ENCODE measurements at places on chromosomes 3 and 15. TPM values are rescaled to one million over a fixed set of nuclear protein-coding genes. Genes with fewer than 3 reads are reported as not detected.

- peak; percentile 98 for DNase-seq
Observed at GRCh38 chr3:170869645-170870593, at the start of gene RPL22L1. RPL22L1 (minus strand) TSS chr3:170870195; CDS start chr3:170870167, 28 bp downstream.

DNA sequence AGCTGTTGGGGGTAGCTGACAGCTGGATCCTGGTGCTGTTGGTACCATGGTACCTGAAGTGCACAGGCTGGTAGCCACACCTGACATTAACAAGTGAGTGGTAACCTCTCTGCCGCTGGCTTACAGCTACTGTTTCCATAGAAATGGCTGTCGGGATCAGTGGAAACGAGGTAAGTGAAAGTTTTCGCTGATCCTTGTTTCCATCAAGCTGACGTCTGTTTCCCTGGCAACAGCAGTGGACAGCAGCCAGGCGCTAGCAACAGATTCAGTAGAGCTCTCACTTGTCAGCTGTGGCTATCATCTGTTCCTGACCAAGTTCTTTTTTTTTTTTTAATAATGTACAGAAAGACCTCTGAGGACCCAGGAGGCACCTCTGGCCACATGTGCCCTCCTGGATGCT lies 166.2 kb downstream of the CHDH start:
- DNase-seq = peak; percentile 69

The FGD5 gene
- total RNA-seq = 16.5 TPM

GRCh38 chr15:71066983-71067382 lies 48.3 kb upstream of the THSD4 start:
- no peak for DNase-seq

DNA sequence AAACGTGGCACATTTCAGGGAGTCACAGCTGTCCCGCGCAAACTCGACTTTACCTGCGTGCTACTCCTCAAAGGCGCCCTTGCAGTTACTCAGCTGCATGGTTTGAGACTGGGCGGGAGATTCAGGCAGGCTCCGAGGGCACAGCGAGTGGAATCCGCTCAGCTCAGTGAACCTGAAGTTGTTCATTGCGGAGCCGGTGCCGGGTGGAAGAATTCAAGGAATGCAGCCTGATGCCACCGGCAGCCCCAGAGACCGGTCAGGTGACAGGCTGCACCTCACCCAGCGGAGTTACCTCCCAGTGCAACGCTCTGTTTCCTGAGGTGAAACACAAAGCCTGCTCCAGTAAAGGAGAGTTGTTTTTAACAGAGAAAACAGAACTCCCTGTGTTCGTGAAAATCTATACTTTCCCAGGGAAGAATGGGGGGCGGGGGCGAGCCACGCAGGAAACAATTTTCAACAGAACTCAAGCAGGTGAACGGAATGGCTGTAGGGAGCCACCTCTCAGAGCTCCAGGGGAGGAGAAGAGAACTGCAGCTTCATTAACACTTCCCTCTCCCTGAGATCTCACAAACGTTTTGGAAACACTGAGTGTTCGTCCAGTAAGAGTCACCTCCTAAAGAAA lies 3.8 kb downstream of the VEPH1 start:
- DNase-seq = peak; percentile 63

DNA sequence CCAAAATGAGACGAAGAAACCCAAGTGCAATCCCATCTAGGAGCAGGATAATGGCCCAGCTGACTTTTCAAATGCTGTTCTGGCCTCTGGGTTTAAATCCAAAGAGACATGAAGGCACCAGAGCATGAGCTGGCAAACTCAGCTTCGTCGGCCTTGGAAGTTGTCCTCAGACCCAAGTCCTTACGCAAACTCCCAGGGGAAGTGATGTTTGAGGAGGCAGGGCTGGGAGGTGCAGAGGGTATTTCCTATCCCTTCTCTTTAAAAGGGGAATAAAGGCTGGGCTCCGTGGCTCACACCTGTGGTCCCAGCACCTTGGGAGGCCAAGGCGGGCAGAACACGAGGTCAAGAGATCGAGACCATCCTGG lies 68.9 kb upstream of the HERC1 start:
- DNase-seq = no peak

The PCYT1A gene
- 103 TPM for total RNA-seq

The MNS1 gene
- total RNA-seq = 1.0 TPM

The EIF4E3 gene
- 49.2 TPM for total RNA-seq

DNA sequence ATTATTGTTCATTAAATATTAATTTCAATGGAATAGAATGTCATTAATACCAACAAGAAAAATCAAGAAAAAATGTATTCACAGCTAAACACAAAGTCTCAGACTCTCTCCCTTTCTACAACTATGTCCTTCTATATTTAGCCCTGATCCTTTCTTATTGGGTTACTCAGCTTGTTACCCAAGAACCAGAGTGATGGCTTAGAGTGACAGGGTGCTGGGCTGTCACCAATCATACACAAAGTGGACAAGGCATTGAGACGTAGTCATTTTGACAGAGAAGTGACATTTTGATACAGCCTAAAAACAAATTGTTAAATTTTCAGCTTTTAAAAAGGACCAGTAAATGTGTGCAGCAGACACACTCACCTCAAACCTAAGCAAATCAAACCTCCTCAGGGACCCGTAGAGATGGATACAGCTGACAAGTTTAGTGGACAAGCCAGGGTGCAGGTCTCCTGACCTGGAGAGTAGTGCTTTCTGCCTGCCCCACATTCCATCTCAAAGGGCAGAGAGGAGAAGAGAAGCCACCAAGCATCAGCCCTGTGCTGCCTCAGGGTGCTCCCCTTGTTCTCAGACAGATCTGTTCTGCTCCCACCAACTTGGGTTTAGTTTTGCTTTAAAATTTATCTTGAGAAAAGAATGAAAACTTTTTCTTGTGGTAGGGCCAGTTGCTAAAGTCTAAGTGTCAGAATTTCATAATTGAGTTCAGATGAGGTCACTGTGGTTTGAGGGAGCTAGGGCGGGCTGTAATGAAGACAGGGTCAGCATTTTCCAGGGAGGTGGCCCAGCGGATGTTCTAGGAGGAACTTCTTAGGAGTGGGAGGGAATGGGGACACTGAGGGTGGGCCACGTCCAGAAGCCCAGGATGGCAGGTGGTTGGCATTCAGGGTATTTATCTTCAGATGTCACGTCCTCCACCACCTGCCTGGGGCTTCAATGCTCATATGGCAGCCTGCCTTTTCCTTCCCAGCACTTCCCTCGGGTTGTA lies 136.5 kb upstream of the TBL1XR1 start:
- no peak for DNase-seq

The LRRC31 gene
- not detected for total RNA-seq

GRCh38 chr3:37987751-37988179 lies 2.8 kb upstream of the VILL start:
- no peak for DNase-seq

The HGD gene
- total RNA-seq = not detected

The SPATA12 gene
- total RNA-seq = not detected

DNA sequence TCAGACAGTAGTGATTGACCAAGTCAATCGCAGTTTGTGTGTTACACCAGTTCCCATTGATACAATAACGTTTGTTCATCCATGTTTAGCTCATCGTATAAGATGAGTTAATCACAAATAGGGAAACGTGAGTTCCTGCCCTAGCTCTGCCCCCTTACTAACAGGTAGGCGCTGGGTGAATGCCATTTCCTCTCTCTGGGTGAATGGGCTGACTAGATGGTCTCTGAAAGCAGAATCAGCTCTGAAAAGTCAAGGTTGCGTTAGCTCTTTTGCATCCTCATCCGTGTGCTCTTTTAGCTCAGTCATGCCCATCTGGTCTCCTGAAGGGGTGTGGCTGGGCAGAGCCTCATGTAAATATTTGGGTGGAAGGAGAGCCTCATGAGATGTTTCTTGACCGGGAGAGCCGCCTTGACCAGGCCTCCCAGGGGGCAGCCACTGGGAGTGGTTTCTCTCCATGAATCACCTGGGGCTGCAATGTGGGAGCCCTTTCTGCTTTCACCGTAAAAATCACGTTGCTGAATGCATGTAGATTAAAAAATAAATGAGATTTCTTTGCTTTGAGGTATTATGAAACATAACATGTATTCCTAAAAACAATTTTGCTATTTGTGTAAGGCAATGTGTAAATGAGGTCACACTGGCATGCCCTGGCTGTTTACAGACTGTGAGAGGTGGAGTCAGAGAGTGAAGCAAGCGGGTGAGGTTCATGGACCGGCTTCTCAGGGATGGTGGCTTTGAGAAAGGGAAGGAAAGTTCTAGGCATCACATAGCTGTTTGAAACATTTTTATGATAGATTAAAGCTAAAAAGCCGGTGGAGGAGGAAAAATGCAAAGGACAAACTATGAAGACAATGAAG lies 108.4 kb upstream of the RASGRP1 start:
- no peak for DNase-seq

The GOLGA8G gene
- total RNA-seq = not detected

DNA sequence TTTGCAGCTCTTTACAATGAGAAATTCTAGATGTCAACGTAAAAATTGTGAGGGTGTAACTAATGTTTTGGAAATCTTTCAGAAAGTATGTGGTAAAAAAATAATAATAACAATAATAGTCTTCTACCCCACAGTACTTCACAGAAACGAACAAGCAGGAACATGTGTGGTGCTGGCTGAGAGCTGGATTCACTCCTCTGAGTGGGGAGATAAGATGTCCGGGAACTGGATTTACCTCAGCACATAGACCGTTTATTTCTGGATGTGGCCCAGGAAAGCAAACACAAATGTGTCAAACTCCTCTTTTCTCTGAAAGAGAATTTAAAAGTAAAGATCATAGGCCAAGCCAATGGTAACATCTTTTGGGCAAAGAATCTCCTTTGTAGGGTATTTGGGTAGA lies 103.4 kb downstream of the SLC49A4 start:
- no peak for DNase-seq

The C2CD4A gene
- not detected for total RNA-seq

DNA sequence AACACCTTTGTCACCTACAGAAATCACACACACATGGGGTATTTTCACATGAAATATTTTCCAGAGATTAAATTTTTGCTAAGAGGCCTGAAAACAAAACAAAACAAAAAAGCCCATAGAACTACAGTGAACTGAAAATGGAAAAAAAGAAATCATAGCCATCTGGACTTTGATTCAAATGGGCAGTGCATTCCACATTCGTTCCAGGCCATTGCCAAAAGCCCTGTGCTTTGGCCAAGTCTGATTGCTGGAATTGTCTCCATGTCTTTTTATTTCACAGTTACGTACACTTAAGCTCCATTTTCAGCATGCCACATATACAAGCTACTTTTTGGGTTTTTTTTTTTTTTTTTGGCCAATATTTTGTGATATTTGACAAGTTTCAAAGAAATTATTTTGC lies 47.1 kb downstream of the TFG start:
- DNase-seq = no peak

- DNase-seq = peak; percentile 3
Observed at GRCh38 chr15:40257656-40258450, 19.0 kb downstream of the PAK6 start.

- no peak for DNase-seq
Observed at GRCh38 chr3:65557899-65558564, 480.7 kb downstream of the MAGI1 start.

The SCAANT1 gene
- not detected for total RNA-seq

- DNase-seq = no peak
Observed at GRCh38 chr3:193545304-193545703, 9.4 kb downstream of the ATP13A4 start.

The SEMA3B gene
- total RNA-seq = 19.8 TPM

DNA sequence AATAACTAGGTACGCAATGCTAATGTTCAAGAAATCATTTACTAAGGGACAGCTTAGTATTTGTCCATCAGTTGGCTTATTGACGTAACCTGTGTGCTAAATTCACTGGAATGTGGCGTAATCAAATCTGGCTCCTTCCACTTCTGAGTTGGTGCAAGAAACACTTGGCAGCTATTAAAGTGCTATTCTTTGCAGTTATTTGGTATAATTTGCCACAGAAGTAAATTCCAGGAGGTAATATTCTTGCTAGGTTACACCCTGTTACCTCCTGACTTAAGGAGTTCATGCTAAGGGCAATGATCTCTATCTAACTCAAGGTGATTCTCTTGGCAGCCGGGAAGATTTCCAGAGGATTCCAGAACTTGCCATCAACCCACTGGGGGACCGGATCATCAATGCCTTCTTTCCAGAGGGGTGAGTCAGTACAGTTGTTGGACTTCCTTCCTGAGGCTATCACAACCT lies 25.5 kb downstream of the CHP1 start:
- DNase-seq = no peak

- DNase-seq = peak; percentile 25
Observed at GRCh38 chr3:194306771-194307640, 44.1 kb downstream of the CPN2 start.

DNA sequence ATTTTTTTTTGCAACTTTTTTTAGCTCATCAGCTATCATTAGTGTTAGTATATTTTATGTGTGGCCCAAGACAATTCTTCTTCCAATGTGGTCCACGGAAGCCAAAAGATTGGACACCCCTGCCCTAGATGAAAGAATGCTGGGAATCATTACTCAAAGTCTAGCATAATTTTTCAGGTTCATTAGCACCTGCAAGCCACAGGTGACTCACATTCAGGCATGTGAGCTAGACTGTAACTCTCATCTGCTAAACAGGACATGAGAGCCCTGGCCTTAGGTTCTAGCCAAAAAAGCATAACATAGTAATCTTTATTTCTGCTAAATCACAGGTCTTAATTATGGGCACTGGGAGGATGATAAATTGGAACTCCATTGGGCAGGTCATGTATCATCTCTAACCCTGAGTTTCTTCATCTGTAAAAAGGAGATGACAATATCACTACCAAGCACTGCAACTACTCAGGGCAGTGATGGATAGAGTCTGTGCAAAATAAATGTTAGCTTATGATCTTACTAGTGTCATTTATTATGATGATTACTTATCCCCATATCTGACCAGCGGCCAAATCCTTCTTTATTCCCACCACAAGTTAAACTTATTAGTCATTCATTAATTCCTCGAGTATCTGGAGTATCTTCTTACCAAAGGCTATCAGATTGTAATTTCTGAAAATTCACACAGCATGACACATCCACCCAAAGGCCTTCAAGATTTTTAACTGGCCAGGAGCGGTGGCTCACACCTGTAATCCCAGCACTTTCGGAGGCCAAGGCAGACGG lies 125.0 kb downstream of the PLD1 start:
- no peak for DNase-seq
